Skeletal muscle cell (primary cell): ENCODE measurements at places on chromosomes 4 and X.

GRCh38 chrX:119266364-119266995 is 30.4 kb downstream of the PGRMC1 start:
- DNase-seq = no peak

DNA sequence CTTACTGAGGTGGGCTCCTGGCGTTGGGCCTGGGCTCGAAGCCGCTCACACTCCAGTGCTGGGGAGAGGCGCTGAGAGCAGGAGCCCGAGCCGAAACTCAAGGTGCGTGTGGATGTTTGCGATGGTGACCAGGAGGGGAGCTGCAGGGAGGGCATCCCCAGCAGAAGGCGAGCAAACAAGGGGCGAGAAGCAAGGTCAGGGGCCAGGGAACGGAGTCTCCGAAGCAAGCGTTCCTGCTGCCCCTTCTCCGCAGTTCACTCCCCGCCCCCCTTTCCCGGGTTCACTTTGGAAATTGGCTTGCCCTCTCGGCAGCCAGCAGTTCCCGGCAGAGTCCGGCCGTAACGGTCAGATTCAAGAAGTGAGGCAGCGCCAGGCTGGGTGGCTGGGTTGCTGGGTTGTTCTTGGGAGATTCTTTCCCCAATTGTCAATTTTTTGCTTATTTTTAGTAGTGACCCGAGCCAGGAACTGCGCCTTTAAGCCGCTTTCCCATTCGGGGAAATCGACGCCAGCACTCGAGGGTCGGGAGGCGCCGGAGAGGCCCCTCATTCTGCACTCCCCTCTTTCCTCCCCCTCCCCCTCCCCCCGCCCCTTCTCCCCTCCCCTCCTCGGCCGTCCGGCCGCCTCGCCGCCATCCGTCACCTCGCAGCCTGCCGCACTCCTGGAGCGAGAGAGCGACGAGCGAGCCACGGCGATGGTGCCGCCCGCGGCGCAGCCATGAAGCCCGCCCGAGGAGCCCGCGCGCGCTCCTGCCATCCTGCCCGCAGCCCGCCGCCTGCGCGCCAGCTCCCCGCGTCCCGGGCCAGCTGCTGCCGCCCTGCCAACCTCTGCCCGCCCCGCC is at the start of gene FRMPD3:
Gene FRMPD3 (plus strand): TSS at position 655 of the 838 bp plus-strand sequence. CDS start 76,937 bp downstream, outside the sequence.
- DNase-seq = no peak

GRCh38 chr4:83855044-83855443 is 319.1 kb downstream of the GPAT3 start:
- peak; percentile 82 for DNase-seq

- no peak for DNase-seq
Measured at GRCh38 chr4:113772319-113772718, 10.8 kb upstream of the CAMK2D start.

DNA sequence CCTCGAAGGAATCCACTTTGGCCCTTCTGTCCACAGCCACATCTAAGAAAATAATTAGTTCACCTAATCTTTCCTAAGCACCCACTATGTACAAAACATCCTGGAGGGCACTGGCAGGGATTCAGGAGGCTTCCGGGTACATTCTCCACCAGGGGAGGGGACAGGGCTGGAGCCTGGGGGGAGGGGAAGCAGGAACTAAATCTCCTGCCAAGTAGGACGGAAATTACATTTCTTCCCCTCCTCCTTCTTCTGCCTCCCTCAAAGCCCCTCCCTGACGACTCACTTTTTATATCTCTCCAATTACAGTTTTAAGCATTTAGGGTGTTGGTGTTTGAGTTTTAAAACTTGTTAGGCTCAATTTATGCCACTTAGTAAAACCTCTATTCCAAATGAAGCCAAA is 203.1 kb downstream of the BCOR start:
- DNase-seq = no peak

DNA sequence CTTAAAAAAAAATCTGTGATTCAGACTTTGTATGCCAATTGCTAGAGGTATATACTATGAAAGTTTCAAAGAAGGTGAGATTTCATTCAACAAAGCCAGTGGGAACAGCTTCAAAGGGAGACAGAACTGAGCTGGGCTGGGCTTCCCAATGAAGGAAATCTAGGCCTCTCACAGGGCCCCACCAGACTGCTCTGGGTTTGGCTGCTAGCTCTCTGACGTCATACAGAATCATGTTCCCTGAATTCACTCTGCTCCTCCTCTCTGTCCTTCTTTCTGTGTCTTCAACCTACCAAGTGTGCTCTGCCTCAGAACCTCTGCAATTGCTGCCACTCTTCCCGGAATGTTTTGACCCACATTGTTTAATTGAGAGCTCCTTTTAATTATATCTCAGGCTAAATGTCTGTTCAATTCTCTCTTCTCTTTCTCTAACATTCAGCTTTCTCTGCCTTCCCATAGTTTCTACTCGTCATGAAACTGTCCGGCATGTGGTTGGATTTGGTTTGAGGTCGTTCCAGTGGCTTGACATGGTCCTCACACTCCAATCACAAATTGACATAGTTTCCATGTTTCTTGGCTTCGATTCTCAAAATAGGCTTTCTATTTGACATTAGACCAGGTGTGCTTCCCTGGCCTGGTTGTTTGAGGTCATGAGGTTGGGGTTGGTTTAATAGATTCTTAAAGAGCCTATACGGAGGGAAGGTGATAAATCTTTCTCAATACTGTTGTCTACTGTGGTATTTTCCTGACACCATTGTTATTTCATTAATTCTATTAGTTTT is 282.1 kb upstream of the EMCN start:
- no peak for DNase-seq

GRCh38 chr4:79317711-79318110 is 8.2 kb downstream of the NAA11 start:
- DNase-seq = no peak

- DNase-seq = no peak
Measured at GRCh38 chrX:72048510-72049455, 82.9 kb downstream of the RTL5 start.

GRCh38 chr4:8013976-8014726 is 74.5 kb upstream of the AFAP1 start:
- DNase-seq = no peak

DNA sequence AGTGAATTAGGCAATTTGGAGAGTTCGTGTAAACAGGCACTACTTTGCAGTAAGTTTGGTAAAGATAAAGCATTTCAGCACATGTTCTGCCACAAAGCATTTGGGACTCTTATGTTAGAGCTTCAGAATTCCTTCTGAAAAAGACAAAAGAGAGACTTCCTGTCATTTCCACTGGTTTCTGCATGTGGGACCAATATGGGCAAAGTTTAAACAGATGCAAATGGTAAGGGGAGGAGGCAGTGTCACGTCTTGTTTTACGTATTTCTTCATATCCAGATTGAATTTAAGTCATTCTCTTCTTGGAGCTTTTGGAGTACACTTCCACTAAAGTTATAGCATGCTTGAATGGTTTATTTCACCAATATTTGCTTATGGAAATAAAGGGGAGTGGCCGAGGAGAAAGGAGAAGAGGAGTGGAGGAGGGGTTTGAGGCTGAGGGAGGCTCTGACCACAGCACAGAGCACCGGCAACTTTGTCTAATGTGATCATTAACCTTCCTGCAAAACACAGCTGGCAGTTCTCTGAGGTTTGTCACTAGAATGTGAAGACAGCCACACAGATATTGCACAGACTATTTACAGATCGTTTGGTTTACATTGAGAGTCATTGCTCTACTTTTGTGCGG is at the start of gene APELA:
Gene APELA (plus strand): TSS at position 479 of the 625 bp plus-strand sequence. CDS start 154 bp downstream, outside the sequence.
- DNase-seq = no peak

GRCh38 chrX:4710618-4711433 is 997.4 kb upstream of the PRKX start:
- no peak for DNase-seq

DNA sequence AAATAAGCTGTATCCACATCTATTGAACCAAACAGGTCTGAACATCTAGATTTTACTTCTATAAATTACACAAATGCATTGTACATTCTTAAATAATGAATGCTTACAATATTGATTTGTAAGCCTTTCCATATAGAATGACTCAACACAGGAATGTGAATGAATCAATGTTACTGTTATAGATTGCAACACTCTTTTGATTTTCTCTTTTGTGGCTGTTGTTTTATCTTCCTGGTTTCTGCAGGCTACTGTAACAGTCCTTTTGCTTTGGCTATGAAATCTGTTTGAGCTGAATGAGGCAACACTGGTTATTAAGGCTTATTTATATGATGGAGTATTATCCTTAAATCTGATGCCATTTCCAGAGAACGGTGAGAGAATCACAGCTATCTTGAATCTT is 49.5 kb downstream of the GPR50 start:
- DNase-seq = no peak

GRCh38 chrX:108270739-108271396 is 167.4 kb downstream of the COL4A6 start:
- DNase-seq = peak; percentile 36

DNA sequence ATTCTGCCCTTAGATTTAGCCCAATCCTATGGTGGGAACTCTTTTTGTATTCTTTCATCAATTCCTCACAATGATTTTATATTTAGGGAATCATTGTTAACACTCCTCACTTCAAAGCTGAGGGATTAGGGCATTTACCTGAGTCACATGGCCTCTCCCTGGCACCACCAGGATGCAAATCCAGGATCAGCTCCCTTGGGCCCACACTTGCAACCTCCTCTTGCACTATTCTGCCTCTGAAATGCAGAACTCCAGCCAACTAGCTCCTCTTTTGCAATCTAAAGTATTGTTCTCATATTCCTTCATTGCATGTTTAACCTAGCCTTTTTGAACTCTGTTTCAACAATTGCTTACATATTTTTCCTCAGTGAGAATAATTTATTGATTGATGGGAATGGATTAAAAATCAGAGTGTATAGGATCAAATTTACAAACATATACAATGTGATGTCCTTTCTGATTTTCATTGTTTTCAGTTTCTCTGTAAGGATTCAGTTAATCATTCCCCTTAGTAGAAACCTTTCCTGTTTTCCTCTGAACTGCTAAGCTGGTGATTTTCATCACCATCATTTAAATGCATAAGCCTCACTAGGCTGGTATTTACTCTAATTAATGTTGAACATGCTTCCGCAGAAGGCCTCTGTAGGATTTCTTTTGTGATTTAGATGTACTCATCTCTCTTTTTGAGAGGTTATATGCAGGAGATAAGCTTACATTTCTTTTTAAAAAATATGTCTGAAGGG is 3.3 kb upstream of the RELL1 start:
- DNase-seq = no peak

GRCh38 chrX:115958687-115959359 is 211.7 kb upstream of the AGTR2 start:
- no peak for DNase-seq

DNA sequence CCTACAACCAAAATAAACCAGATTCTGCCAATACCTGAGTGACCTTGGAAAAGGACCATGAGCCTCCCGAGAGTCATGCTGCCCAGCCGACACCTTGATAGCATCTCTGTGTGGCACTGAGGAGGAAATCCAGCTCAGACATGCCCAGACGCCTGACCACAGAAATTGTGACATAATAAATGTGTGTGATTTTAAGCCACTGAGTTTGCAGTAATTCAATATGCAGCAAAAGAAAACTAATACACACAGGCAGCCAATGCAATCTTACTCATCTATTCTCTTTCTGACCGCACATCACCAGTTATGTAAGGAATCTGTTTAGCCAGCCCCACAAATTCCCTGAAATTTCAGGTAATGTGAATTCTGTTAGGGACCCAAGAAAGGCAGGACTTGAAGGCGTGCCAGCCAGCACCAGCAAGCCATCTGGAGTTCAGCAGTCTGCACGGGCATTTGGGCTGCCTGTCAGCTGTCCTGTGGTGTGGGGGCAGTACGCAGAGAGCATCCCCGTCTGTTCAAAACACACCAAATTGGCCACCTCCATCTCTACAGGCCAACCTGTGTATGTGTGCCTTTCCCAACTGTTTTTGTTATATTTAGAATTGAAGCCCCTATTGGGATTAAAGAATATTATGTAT is 176.4 kb downstream of the NLGN4X start:
- DNase-seq = no peak

DNA sequence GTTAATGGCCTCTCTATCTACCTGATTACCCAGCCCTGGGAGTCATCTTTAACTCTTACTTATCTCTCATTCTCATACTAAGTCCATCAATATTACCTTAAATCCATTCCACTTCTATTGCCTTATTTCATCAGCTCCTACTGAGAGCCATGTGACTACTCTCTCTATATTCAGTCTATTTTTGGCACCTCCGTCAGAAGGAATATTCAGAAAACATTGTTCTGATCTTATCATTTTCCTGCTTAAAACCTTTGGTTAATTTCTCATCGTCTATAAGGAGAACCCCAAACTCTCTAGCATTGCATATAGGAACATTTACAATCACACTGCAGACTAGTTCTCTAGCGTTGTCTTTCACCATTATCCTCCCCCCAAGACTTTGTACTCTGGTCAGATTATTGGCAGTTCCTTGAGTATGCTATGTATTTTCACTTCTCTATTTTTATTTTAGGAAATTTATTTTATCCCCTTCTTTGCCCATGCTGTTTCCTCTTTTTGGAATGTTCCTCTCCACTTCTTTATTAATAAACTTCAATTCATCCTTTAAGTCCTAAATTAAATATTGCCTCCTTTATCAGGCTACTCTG is 13.7 kb upstream of the AMMECR1 start:
- DNase-seq = no peak

GRCh38 chr4:37881811-37882210 is 9.1 kb upstream of the TBC1D1 start:
- no peak for DNase-seq

DNA sequence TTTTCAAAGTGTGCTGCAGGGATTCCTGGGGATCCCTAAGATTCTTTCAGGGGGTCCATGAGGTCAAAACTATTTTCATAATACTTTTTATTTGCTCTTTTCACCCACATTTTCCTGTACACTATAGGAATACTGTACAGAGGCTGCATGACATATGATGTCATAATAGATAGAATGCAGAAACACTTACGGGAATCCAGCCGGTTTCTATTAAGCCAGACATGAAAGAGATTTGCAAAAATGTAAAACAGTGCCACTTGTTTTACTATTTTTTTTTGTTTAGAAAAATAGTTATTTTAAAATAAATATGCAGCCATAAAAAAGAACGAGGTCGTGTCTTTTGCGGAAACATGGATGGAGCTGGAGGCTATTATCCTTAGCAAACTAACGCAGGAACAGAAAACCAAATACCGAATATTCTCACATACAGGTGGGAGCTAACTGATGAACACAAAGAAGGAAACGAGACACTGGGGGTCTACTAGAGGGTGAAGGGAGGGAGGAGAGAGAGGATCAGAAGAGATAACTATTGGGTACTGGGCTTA is 5.0 kb downstream of the ZFX start:
- no peak for DNase-seq

- no peak for DNase-seq
Measured at GRCh38 chr4:4647041-4647440, 105.2 kb upstream of the STX18 start.

- DNase-seq = no peak
Measured at GRCh38 chrX:102042372-102043325, 82.8 kb upstream of the TCEAL2 start.

GRCh38 chr4:155818639-155819038 is 47.4 kb downstream of the ASIC5 start:
- DNase-seq = no peak

GRCh38 chr4:1504595-1505500 is 98.6 kb upstream of the NKX1-1 start:
- no peak for DNase-seq
